ENCODE measurements at places on chromosomes 7 and 10.

DNA sequence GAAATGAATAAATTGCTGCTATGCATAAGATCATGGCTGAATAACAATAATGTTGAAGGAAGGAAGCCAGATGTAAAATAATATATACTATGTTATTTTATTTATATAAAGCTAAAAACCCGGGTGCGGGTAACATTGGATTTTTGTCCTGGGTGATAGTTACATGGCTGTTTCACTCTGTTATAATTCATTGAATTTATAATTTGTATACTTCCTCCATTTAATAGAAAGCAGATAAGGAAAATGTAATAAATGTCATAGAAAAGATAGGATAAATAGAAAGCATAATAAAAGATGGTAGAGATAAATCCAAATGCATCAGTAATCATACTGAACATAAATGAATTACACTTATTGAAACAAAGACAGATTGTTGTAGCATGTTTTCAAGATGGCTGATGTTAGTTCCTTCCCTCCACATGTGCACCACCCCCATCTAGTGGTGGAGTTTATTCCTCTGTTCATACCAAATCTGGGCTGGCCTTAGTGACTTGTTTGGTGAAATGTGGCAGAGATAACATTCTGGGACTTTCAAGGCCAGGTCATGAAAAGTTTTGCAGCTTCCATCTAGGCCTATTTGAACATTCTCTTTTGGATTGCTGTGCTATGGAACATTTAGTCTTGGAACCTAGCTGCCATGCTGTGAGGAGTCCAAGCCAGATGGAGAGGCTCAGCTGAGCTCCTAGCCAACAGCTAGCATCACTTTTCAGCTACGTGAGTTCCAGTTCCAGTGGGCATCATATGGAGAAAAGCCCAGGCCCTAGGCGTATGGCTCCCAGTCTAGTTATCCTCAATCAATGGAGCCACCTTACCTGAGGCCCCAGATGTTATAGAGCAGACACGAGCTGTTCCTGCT is 46.9 kb downstream of the AHCYL2 start:
- peak; percentile 80 for DNase-seq

DNA sequence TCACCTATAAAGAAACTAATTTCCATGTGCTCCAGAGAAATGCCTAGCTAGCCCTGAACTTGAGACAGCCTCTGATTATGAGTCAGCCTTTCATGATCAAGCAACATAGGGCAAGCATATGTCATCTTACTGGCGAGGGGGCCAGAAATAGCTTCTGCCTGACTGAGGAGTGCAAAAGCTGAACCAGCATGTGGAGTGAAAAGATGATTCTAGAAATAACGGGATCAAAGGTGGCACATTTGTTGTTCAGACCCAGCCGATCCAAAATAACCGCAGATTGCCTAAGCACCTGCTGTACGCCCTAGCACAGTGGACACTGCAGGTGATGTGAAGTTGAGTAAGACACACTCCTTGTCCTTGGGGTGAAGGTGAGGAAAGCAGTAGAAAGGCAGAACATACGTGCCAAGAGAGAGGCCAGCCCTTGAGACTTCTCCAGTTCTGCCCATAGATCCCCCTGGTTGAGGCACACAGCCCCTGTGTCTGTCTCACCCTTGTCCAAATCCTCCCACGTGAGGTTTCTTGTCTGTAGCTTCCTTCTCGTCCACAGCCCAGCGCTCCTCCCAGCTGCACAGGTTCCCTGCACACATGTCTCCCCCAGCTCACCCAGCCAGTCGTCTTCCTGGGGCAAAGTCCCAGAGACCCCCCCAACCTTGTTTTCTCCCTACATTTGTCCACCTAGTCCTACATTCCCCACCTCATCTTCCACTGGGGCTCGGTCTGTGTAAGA is 2.8 kb upstream of the BCL7B start:
- no peak for DNase-seq

- no peak for DNase-seq
Observed at GRCh38 chr10:19888061-19888660, 71.9 kb downstream of the PLXDC2 start.

GRCh38 chr10:9800571-9800970 is 1217.1 kb upstream of the CELF2 start:
- no peak for DNase-seq

- DNase-seq: no peak
Observed at GRCh38 chr7:9598411-9598810, 1165.0 kb downstream of the NXPH1 start.

- no peak for DNase-seq
Observed at GRCh38 chr7:33932221-33932620, 26.9 kb downstream of the BMPER start.

DNA sequence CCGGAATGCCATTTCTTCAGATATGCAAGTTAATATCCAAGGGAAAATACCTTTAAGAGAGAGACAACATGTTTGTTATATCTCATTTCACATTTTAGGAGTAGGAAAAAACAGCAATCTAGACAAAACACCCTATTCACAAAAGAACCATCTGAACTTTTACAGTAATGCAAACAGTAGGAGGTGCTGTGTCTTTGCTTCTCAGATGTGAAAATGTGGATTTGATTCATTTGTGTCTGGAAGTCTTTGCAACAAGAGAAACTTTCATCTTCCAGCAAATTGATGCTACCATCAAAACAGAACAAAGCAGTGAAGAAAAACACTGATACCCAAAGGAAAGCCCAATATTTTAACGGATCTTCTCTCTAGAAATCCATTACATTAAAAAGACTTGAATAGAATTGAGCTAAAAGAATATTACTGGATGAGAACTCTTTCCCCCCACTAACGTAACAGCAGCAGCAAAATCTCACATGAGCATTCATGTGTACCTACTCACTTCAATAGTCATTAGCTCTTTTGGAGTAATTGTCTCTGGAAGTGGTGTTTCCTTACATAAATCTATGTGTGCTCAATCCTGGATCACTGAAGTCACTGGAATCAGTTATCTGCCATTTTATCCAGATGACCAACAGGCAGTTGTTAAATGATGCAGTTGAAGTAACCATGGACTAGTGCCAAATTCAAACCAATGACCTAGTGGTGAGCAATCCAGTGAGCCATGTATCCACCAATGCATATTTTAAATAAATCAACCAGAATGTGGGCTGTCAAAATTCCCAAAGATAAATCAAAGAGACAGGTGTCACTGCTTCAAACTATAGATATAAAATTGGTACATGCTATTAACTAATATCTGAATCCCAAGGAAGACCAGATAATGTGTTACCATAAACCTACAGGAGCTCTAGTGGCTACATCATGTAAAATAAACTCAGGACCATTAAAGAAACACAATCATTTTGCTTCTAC is 1.8 kb downstream of the SEMA3C start:
- no peak for DNase-seq

- peak; percentile 8 for DNase-seq
Observed at GRCh38 chr7:72751978-72752377, 76.0 kb downstream of the TYW1B start.

- no peak for DNase-seq
Observed at GRCh38 chr10:113620511-113620910, 43.3 kb downstream of the NRAP start.
